ENCODE measurements at places on chromosomes 7 and 10. TPM values are rescaled to one million over a fixed set of nuclear protein-coding genes. Genes with fewer than 3 reads are reported as not detected.
A peak's percentile ranks its signal among the peaks of the same experiment; 100 is the strongest.

- no peak for ATAC-seq
Measured at GRCh38 chr10:96541921-96542320, 28.2 kb upstream of the TLL2 start.

- no peak for ATAC-seq
Measured at GRCh38 chr7:5679048-5679812, 102.2 kb downstream of the RNF216 start.

CALHM3 gene
- total RNA-seq: not detected

TMEM139 gene
- 0.49 TPM for total RNA-seq

DNA sequence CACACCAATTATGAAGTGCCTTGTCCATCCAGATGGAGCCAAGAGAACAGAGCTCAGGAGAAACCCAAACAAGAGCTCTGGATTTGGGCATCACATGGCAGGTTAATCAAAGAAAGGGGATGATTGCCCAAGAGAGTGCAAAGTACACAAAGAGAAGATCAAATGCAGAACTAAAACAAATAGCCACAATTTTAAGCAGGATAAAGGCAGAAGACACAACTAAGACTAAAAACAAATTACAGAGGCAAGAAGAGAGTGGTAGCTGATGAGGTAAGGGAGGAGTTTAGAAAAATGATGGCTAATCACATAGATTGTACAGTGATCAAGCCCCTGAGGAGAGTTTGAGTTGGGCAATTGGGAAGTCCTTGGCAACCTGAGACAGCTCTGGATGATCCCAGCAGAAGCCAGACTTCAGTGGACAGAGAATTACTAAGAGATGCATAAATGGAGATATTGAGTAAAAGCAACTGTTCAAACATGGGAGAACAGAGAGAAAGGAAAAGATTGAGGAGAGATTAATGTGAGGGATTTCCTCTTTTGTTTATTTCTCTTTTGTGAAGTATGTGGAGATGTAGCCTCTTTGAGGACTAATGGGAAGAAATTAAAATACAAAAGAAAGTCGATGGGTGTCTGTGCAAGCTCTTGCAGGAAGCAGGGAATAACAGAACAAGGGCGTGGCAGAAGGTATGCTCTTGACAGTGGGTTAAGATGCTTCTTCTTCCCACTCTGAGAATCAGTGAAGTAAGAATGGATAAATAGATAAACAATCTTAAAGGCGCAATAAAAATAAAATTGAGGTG is 101.9 kb downstream of the LRRN3 start:
- ATAC-seq: no peak

DNA sequence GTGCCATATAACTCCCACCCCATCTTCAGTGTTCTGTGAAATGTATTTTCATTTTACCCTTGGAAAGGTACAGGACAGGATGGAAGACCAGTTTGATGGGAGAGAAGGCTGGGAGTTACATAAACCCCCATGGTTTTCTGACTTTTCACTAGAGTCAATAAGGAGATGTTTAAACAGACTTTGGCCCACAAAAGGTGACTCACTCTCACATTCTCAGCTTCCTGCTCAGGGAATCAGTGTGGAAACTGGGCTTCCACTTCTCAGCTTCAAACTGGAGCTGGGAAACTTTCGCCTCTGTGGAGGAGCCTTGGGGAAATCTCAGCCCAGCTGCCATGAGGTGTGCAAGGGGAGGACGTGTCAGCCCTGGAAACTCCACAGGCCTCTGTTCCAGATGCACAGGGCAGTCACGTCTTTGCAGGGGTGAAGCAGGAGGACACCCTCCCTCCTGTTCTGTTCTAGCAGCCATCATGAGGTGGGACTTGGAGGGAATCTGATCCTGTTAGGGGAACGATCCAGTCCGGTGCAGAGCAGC is 560.5 kb upstream of the GALNT17 start:
- no peak for ATAC-seq

DNA sequence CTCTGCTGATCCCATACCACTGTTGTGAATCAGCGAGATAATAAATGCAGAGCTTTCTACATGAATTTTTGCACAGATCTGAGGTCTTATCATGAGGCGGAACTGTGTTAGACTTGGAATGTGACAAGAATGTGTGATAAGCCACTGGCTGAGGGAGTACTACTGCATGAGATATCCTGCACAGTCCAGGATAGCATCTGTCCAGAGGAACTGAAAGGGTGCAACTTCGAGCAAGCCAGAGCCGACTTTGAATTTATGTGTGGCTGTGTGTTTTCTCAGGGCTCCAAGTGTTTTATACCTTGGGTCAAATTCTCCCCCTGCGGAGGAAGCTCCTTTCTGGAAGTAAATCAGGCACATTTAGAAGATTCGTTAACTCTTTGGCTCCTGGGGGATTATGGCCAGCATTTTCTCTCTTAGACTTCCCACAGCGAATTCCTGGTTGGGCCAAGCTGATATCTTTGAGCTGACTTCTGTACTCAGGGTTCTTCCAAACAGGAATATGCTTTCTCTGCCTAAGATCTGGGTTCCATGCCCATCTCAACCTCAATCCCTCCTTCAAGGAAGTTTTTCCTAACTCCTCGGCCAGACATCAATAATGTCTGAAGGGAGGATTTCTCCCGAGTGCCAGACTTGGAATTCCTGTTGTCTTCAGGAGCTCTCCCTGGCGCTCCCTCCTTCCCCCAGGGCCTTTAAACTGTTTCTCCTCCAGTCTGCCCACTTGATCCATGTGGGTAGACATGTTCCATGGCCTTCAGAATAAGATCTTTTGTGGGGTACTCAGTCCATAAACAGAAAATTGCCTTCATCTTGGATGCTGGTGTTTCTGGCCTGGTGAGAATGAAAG is 2.5 kb upstream of the MEST start:
- ATAC-seq: no peak

GRCh38 chr7:92827464-92828120 is 8.8 kb downstream of the CDK6 start:
- no peak for ATAC-seq

LRRC61 gene
- total RNA-seq: 18.6 TPM

DNA sequence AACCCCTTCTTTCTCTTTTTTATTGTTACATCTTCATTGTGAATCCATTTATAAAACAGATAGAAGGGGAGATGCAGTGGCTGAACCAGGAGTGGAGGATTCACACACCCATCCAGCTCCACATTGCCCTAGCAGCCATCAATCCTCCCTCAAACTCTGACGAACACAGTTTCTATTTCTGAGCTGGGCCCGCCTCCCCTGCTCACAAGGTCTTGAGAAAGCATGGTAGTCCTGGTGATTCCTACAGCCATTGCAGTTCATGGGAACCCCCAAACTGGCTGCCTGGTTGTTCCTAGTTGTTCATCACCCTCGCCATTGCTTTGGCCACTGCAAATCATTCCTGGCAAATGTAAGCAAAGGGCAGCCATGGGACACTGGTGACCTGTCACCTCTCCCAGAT is 258.5 kb upstream of the AOAH start:
- ATAC-seq: no peak

GRCh38 chr10:23384364-23384763 is 39.8 kb upstream of the C10orf67 start:
- no peak for ATAC-seq

ZNF786 gene
- 6.1 TPM for total RNA-seq

- ATAC-seq: no peak
Measured at GRCh38 chr7:122082160-122082559, 61.9 kb downstream of the AASS start.

LMOD2 gene
- not detected for total RNA-seq

- ATAC-seq: no peak
Measured at GRCh38 chr10:132297526-132297925, 10.2 kb downstream of the STK32C start.

DNA sequence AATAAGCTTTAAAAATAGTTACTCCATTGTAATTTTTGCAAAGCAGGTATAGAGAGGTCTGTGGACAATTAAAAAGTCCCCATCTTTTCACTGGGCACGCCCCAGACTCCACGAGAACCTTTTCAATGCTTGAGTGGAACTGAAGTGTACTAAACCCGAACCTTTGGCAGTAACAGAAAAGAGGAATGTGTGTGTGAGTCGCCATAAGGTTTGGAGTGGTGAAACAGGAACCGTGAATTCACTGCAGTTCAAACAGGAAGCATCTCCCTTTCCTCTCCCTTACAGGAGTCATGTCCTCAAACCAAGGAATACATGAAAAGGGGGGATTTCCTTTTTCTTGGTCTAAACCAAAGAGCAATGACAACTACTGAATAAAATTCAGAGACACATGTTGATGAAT is 23.2 kb downstream of the NDUFB2 start:
- no peak for ATAC-seq

- no peak for ATAC-seq
Measured at GRCh38 chr10:32995751-32996150, 37.7 kb upstream of the ITGB1 start.

SLC39A12 gene
- total RNA-seq: not detected

DNA sequence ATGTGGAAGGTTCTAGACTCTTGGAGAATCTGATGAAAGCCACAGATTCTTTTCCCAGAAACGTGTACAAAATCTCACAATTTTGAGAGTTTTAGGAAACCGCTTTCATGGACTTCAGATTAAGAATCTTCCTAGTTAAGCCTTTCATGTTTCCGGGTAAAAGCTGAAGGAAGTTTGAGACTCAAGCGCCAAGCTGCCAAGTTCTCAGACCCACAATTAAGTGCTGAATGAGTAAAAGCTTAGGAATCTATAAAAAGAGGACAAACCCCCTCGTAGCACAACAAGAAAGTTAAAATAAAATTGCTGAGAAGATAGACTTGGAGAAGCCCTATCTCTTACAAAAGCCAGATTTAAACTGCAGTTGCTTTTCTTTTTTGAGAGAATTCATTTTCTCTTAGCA is 99.6 kb downstream of the ST8SIA6 start:
- ATAC-seq: no peak

GRCh38 chr7:30800785-30801252 is 29.6 kb downstream of the MINDY4 start:
- ATAC-seq: peak; percentile 75

- no peak for ATAC-seq
Measured at GRCh38 chr10:42691361-42692120, 53.2 kb upstream of the ZNF33B start.

- no peak for ATAC-seq
Measured at GRCh38 chr10:114990586-114990985, 52.6 kb downstream of the TRUB1 start.

DNA sequence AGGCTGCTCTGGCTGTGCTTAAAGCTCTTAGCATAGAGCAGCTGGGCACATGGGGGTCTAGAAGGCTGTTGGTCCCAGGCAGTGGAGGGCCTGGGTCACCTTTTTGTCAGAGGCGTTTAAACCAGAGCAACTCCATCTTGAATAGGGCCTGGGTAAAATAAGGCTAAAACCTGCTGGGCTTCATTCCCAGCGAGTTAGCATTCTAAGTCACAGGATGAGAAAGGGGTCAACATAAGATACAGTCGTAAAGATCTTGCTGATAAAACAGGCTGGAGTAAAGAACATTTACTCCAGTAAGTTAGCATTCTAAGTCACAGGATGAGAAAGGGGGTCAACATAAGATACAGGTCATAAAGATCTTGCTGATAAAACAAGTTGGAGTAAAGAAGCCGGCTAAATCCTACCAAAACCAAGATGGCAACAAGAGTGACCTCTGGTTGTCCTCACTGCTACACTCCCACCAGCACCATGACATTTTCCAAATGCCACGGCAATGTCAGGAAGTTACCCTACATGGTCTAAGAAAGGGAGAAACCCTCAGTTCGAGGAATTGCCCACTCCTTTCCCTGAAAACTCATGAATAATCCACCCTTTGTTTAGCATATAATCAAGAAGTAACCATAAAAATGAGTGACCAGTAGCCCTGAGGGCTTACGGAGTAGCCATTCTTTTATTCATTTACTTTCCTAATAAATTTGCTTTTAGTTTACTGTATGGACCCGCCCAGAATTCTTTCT is 96.8 kb upstream of the PCBD1 start:
- no peak for ATAC-seq

GRCh38 chr10:129523031-129523722 is 56.1 kb downstream of the MGMT start:
- ATAC-seq: no peak

NPTX2 gene
- total RNA-seq: 10.1 TPM

ING3 gene
- 16.4 TPM for total RNA-seq

FAM221A gene
- total RNA-seq: 4.0 TPM

DNA sequence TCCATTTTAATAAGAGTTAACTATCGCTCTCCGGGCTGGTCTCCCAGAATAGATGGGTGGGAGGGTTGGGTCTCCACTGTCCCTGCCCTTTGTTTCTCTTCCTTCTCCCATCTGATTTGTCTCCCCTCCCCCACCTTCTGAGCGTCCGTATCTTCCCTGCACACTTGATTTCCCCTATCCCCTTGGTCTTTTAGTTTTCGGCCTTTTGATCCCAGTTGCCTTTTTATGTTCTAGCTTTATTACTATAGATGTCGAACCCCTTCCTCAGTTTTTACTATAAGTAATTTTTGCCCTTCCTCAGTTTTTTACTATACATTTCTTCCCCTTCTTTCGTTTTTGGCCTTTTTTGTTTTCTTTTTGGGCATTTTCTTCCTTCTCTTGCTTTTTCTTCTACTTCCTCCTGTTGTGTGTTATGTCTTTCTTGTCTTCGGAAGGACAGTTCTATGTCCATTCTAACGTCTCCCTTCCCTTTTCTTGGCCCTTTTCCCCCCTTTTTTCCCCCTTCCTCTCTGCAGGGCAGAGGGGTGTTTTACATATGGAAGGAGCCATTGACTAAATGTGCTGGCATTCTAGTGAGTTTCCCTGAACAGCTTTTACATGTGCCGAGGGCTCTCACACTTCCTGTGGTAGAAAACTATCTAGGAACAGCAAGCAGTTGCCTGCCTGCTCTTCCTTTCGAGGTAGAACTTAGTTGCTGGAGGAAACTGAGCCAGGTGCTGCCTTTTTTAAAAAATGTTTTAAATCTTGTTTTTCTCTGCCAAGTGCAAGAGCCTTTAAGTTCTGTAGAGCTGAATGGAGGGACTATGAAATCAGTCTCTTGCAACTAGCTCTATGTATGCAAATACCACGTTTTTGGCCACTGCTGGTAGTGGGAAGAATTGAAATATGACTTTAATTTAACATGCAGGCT is 2.8 kb downstream of the TET1 start:
- ATAC-seq: no peak

CACNB2 gene
- total RNA-seq: 158 TPM

GRCh38 chr7:37984750-37985390 is 64.4 kb downstream of the EPDR1 start:
- ATAC-seq: no peak

DNA sequence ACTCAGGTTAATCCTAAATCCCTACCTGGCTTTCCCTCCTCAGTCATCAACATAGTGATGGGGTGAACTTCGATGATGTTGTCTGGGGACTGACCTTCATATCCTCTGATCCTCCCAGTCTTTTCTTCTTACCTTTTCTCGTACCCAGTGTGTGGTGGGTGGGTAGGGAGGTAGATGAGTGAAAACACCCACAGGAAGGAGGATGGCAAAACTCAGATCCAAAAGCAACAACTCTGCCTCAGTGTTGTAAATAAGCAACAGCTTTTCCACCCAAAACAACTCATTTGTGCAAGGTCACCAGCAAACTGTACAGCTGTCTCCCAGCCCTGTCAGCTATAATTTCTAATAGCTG is 38.6 kb downstream of the VOPP1 start:
- ATAC-seq: no peak

All from gastroesophageal sphincter (tissue), 4 donors.